Cardiac ventricle fibroblast (primary cell): ENCODE measurements at places on chromosomes 12 and 14. TPM values are rescaled to one million over a fixed set of nuclear protein-coding genes. Genes with fewer than 3 reads are reported as not detected.

Gene ZBTB42
- total RNA-seq, result 2.2 and 3.1 TPM in 2 replicates

Gene KIAA0586
- 14.5 and 21.3 TPM in 2 replicates for total RNA-seq

Gene TAS2R13
- 0.15 and 0.37 TPM in 2 replicates for total RNA-seq

Gene C12orf54
- not detected in 2 replicates for total RNA-seq

Gene CLEC7A
- not detected in 2 replicates for total RNA-seq

Gene HELB
- total RNA-seq, result 1.3 and 2.2 TPM in 2 replicates

Gene SLC38A4
- total RNA-seq, result 0.05 and 0.12 TPM in 2 replicates

Gene SRGAP1
- 15.5 and 17.4 TPM in 2 replicates for total RNA-seq

Gene C12orf50
- not detected in 2 replicates for total RNA-seq

Gene ART4
- total RNA-seq, result 12.4 and 15.6 TPM in 2 replicates

Gene PTPN21
- 8.1 and 8.5 TPM in 2 replicates for total RNA-seq

Gene FLRT2
- total RNA-seq, result 12.7 and 14.2 TPM in 2 replicates

Gene FERMT2
- 86.3 and 93.8 TPM in 2 replicates for total RNA-seq

Gene AQP6
- total RNA-seq, result 0.37 and 0.73 TPM in 2 replicates

Gene OLR1
- total RNA-seq, result not detected in 2 replicates

Gene MRPL52
- 49.5 and 133 TPM in 2 replicates for total RNA-seq

Gene HOXC11
- not detected in 2 replicates for total RNA-seq

Gene KLRC4
- total RNA-seq, result not detected in 2 replicates

Gene SIX4
- 4.0 and 4.4 TPM in 2 replicates for total RNA-seq

Gene EXOC3L4
- 1.9 TPM in 1 of 2 replicates, not detected in the other for total RNA-seq

Gene IRF9
- 30.3 and 35.5 TPM in 2 replicates for total RNA-seq

Gene OVCH1
- total RNA-seq, result 0.06 and 0.20 TPM in 2 replicates
